ENCODE measurements at places on chromosomes 4 and X.

- no peak for DNase-seq
Observed at GRCh38 chr4:67020438-67020797, 524.9 kb downstream of the CENPC start.

- no peak for DNase-seq
Observed at GRCh38 chr4:174120446-174121295, 162.8 kb downstream of the FBXO8 start.

- DNase-seq = no peak
Observed at GRCh38 chr4:74362347-74362746, 2.6 kb upstream of the EREG start.

GRCh38 chr4:83947830-83948193 is 411.9 kb downstream of the GPAT3 start:
- DNase-seq = no peak

DNA sequence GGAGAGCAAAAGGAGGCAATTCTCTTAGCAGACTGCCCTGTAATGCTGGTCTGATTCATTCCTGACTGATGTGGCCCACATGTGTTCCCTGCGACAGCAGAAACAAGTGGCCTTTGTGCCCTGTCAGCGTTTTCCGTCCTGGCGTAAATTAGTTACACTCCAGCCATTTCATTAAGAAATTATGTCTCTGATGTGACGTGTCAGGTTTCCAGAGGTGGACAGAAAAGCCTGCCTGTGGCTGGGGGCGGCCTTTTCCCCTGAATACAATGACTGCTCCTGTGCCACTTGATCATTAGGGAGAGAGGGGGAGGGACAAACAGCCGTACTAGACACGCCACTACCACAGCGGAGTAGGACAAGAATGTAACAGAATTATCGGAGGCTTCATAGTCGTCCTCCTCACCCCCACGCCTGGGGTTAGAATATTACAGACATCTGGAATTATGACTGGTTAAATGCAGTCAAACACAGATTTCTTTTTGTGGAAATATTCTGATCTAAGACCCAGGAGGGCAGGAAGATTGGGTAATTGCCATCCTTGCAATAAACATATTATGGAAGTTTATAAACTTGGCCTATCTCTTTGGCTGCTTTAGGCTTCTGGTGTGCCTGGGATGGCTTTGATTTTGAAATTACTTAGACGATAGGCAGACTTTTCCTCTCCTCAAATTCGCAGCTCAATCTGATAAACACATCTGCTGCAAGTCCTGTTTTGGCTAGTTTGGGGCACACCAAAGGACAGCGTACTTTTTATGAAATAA is 146.2 kb upstream of the BCOR start:
- no peak for DNase-seq

- no peak for DNase-seq
Observed at GRCh38 chr4:22850630-22851029, 157.9 kb downstream of the GBA3 start.

DNA sequence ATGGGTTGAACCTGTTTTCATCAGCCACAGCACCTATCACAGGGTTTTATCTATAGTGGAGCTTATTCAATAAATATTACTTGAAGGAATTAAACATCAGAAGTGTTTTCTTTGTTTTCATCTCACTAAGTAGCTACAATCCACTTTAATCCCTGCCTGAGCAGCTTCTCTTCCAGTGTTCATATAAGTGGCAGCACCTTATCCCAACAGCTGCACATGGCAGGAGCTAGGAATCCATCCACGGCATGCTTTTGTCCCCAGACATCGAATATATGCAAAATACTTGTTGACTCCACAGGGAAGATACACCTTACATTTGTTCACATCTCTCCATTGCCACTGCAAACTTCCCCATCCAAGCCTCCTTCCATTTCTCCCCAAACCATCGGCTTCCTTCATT is 549.8 kb upstream of the FAM241A start:
- no peak for DNase-seq

DNA sequence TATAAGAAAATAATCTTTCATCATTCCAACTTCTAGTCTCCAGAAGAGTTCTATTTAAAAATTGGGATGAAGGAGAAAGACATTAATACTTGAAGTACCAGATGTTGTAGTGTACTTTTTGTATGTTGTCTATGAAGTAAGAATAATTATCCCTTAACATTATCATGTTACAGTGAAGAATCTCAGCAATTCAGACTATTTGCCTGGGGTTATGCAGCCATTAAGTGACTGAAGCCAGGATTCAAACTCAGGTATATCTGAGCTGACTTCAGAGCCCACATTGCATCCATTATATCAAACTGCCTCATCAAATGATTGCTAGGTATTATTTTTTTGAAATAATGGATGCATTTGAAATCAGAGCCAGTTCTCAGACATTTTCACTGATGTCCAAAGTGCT is 76.1 kb upstream of the FHDC1 start:
- DNase-seq = no peak

GRCh38 chr4:129645461-129645860 is 549.5 kb downstream of the C4orf33 start:
- no peak for DNase-seq

DNA sequence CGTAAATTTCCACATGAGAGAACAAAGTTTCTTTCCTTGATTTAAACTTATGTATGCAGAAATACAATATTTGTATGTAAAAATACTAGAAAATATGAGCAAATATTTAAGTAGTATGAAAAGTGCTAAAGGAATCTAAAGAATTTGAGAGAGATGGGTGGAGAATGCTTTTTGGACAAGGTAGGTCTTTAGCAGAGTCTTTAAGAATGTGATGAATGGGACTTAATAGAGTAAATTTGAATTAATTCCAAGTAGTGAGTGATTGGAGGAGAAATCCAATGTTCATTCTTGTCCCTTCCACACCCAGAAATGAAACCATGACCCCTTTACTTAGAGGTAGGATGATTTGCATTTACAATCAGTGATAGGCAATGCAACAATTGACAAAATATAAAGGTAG is 570.9 kb upstream of the ZFP42 start:
- no peak for DNase-seq

GRCh38 chr4:12359420-12359819 is 930.7 kb upstream of the HS3ST1 start:
- DNase-seq = no peak

- no peak for DNase-seq
Observed at GRCh38 chr4:108342325-108342970, 173.7 kb upstream of the LEF1 start.

DNA sequence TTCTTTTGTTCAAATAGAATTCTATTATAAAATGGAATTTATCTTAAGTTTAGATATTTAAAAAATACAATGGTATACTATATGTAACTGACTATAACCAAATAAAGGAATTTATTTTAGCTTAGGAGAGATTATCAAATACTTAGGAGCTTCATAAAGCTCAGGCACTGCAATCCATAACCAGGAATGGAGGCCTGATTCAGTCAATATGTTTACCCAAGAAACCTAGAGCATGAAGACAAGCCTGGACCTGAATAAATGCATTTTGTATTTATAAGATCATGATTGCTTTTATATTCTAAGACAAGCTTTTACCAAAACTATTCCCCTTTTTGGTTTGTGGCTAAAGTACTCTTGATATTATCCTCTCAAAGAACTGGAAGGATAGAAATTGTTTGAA is 742.6 kb downstream of the FAT4 start:
- no peak for DNase-seq

GRCh38 chrX:40773809-40774208 is 38.5 kb upstream of the MED14 start:
- no peak for DNase-seq

GRCh38 chr4:57065730-57066482 is 44.3 kb downstream of the IGFBP7 start:
- DNase-seq = no peak

GRCh38 chr4:168846414-168846813 is 163.6 kb downstream of the CBR4 start:
- no peak for DNase-seq

DNA sequence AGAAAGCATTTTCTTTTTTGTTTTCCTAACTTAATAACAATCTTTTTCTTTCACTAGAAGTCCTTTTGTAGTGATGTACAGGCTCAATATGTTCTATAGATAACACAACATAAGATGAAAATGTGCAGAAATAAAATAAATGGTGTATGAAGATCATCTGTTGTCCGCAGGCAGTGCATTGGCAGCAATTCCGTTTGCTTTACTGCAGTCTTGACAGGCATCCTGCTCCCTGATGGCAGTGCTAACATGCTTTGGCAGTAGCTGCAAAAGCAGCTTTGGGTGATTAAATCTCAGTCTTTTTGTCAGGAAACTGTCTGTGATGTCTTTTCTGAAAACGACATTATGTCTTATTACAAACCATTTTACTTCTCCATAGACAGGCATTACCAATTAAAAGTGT is 131.4 kb downstream of the TRAM1L1 start:
- DNase-seq = no peak

GRCh38 chr4:38581426-38582106 is 82.4 kb upstream of the KLF3 start:
- no peak for DNase-seq

DNA sequence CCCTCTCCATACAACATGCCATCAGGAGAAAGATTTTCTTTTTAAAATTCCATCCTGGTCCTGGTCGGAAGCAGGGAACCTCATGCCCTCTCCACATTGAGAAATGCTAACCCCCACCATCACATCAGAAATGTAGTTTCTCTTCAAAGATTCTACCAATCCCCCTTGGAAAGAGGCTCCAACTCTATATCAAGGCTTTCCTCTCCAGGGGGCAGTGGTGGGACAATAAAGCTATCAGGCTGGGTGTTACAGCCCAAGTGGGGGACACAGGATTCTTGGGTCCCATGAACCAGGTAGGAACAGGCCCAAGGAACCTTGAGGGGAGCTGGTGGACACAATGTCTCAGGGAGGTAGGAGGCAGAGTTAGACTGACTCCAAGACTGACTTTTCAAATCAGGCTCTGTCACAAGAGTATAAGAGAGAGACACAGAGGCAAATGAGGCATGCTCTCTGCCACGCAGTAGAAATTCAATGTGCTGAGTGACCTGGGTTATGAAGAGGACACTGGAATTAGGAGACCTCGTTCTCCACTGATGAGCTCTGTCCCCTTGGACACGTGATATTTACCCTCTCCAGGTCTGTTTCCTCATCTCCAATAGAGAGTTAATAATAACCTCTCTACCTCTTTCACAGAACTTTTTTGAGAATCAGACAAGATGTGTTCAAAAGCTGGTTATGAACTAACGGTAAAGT is 4.5 kb downstream of the GJB1 start:
- no peak for DNase-seq

DNA sequence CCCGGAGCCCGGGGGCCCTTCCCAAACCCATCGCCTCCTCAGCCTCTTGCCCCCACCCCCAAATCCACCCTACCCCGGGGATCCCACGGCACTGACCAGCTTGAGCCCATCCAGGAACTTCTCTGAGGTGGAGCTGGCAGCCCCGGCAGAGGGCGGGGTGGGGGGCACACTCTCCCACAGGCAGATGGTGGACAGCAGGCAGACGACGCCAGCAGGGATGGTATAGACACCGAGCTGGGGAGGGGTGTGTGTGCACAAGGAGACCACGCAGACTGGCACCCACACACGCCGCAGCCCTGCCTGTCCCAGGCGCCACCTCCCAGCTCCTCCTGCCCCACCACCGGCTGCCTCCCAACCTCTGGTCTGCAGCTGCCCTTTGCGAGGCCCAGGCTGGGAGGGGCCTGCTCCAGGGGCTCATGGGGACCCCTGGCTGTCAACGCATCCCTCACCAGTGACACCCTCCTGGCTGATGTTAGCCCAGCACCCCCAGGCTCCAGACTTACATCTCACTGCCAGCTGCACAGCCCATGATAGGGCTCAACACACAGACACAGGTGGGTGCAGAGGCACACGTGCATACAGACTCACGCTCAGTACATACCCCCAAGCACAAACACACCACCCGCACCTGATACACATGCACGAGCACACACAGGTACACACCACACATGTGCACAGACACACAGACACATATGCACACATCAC is 4.2 kb downstream of the SLC49A3 start:
- no peak for DNase-seq

- DNase-seq = no peak
Observed at GRCh38 chrX:16191605-16192004, 24.3 kb downstream of the MAGEB17 start.

DNA sequence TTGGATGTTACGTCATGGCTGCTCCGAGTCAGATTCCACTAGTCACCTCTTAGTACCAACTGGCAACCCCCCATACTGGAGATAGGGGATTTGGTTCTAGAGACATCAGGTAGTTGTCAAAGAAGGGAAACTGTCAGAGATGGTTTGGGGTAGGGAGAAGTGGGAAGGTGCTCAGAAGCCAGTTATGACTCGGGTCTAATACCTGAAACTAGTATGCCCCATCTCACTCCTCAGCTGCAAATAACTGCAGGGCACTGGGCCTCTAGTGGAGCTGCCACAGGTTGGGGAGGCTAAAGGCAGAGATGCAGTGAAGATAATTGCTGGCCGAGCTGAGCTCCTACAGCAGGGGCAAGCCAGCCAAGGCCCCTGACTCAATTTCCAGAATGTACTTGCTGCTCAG is 30.0 kb downstream of the OTUD6A start:
- no peak for DNase-seq

- DNase-seq = no peak
Observed at GRCh38 chr4:140799686-140800225, 43.6 kb upstream of the TBC1D9 start.

GRCh38 chr4:141899541-141899940 is 263.2 kb downstream of the IL15 start:
- no peak for DNase-seq

- DNase-seq = no peak
Observed at GRCh38 chr4:45646885-45647590, 476.8 kb downstream of the GABRG1 start.

DNA sequence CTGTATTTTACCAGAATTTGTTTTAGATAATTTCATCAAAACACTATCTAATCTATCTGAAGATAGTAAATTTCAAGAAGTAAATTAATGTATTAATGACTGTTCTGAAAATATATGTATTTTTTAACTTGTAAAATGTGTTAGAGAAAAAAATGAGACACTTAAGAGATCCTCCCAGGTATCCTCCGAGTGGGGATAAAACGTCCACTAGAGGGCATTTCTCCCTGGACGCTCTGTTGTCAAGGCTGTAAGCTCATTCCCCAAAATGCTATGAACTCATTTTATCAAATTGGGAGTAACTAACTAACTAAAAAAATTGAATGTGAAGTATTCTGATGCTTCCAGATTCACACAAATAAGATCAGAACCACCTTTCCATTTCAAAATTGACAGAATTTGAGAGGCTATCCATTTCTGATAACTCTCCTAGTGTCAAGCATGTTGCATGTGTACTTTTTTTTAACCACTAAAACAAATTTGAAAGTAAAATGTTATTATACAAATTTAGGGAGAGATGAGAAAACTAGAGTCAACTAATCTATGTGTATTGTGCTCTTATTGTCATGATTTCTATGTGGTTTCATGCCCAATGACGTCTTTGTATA is 337.3 kb upstream of the HS3ST1 start:
- no peak for DNase-seq

- no peak for DNase-seq
Observed at GRCh38 chr4:3040452-3041191, 33.7 kb downstream of the HTT-AS start.

GRCh38 chr4:109967798-109968520 is 55.3 kb downstream of the EGF start:
- no peak for DNase-seq

Data from activated gamma-delta T cell treated with anti-CD3 and anti-CD28 coated beads, Interleukin-2, amount 50 U/mL, for 16 hours (primary cell).